ENCODE measurements at places on chromosomes 12 and 14.
A peak's percentile ranks its signal among the peaks of the same experiment; 100 is the strongest.

DNA sequence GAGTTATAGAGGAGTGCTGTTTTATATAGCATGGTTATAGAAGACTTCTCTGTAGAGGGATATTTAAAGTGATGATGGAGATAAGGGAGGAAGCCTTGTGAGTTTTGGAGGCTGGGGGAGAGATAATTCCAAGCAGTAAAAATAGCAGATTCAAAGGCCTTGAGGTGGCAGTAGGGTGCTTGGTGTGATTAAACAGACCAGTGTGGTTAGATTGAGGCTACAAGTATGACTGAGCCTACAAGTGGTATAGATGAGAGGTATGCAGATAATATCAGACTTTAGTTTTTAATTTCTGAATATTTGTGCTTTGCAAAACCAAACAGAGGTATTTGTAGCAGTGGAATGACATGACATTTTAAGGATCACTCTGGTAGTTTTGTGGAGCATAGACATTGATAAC is 20.3 kb downstream of the FANCM start:
- DNase-seq = no peak

- DNase-seq = no peak
Observed at GRCh38 chr14:32023540-32023939, 53.6 kb upstream of the ARHGAP5 start.

GRCh38 chr12:40194846-40195245 is 30.0 kb upstream of the LRRK2 start:
- no peak for DNase-seq

DNA sequence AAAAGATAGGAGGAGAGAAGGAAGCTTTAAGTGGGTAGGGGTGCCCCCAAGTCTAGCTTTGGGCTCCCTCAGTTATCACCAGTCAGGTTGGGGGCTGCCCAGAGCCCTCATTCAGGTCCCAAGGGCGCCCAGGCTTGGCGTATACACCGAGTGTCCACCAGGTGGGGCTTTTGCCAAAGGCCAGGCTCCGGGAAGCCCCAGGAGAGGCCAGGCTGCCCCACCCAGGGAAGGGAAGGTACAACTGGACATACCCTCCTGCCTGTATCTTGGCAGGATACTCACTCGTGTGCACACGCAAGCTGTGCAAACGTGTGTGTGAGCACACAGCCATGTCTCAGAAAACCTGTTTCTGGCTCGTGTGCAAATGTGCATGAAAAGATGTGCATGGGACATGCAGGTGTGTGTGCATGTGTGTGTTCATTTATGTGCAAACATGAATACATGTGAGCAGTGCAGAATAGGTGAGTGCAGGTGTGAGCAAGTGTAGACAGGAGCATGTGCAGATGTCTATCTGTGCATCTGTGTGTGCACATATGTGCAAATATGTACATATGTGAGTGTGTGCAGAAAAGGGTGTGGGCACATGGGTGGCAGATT is 103.9 kb upstream of the MYL2 start:
- DNase-seq = peak; percentile 32

DNA sequence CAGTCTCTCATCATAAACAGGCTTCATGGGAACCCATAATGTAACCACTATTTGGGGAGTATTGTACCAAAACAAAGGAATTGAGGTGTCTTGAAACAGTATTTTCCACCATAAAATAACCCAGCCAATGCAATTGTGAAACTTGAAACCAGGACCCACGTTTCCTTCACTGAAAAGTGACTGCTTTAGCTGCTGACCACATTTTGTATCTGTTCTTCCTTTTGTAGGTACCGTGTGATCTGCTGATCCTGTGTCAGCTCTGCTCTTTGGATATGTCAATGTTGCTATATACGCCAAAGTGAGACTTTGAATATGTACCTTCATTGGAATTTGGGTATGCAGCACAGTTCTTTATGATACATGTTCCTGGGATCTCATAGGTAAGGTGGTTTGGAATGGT is 95.1 kb upstream of the CNTN1 start:
- no peak for DNase-seq

- DNase-seq = no peak
Observed at GRCh38 chr14:92323011-92323915, at the start of gene SLC24A4. TSS of gene SLC24A4 (plus strand) at chr14:92323165. CDS start at chr14:92323831, 666 bp downstream.

DNA sequence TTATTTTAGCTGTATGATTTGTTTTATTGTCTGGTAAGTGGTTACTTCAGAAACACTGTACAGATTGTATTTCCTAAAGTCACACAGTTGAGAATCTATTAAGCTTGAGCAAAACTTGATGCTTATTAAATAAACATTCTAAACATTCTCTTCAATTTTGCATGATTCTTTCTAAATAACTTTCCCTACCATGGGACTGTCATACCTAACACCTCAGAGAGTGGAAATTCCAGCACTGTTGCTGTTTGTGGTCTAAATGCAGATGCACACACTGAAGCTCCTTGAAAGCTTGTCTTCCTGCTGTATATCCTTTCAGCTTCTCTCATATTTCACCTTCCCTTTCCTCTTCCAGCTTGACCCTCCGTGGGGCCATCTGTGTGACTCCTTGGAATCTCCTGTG is 392.0 kb downstream of the LRIG3 start:
- no peak for DNase-seq

GRCh38 chr12:84172823-84173424 is 739.7 kb downstream of the SLC6A15 start:
- DNase-seq = no peak

- no peak for DNase-seq
Observed at GRCh38 chr12:125989696-125990095, 924.5 kb downstream of the AACS start.

DNA sequence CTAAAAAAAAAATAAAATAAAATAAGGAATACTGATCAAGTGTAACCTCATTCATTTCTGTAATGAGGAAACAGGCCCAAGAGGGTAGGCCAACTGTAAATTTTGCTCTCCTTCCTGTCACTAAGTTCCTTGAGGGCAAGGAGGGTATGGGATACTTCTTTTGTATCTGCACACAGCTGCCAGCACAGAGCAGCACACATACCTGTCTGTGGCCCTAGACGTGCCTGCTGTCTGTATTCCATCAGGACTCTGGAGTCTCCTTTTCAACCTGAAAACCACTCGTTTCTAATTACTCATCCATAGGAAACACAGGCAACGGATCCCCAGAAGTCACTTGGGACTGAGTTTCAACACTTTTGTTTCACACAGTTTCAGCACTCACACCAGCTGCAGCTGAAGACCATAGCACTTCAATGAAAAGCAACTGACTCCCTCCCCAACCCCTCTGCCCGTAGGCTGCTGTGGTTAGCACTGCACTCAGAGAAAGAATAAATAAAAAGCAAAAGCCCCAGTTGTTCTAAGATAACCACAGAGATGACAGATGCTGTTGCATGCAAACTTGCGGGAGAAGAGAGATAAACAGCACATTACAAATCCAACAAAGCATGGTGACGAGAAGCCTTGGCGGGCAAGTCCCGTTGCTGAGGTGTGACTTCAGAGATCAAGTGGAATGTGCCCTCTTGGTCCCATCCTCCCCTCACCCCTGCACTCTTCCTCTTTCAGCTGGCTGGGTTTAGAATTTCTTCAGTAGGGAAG is 24.9 kb downstream of the CRACR2A start:
- no peak for DNase-seq

DNA sequence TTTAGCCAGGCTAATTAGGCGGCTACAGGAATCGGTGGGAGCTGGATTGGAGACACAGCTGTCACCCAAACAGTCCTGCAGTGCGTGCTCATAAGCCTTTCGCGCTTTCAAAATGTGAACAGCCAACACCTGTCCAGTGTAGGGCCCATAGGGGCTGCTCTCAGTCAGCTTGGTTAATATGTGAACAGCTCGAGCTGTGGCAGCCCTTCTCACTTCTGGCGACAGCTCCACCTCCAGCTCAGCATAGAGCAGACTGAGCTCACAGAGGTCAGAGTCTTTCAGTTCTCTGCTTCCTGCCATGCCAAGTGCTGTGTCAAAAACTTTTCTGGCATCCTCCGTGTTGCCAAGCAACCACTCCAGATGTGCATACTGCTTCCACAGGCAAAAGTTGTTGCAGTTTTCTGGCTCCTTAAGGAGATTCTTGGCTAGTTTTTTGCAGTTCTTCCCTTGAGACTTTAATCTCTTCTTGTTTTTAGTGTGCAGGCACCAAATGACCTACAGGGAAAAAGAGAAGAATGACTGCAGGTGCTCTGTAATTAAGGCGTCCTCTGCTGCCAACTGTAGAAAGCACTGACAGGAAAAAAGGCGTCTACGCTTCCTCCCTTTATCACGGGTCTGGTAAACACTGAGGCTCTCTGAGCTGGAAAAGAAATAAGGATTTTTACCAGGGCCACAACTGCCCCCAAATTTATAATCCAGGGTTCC is 32.5 kb downstream of the PSMC1 start:
- no peak for DNase-seq

GRCh38 chr12:121958541-121959240 is 40.3 kb downstream of the CFAP251 start:
- no peak for DNase-seq

DNA sequence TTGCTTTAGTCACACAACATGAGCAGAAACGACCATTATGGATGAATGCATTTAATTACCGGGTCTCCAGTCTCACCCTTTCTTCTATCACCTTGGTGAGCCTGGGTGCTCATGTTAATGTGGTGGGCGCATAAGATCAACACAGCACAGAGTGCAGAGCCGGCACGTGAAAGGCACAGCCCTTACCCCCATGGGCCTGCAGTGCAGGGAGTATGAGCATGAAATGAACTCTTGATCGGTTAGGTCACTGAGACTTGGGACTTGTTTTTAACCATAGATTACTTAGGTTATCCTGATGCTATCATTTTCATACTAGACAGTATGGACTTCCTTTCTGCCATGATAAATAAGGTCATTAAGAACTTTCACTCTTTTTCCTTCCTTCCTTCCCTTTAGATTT is 156.8 kb downstream of the CRADD start:
- no peak for DNase-seq

DNA sequence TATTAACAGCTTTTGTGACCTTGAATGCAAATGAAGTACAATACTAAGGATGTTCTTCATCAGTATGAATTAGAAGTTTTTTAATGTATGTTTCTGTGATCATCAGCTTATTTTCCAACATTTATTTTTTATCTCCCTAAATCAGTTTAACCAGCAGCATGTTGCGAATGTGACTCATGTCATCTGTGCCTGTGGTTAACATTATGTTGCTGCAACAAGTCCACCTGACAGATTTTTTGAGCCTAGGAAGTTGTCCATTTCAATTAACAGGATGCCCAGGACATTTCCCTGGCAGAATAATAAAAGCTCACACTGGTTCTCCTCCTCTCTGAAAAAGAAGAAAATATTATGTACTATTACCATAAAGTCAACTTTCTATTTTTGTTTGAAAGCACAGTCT is 155.5 kb downstream of the SYT1 start:
- no peak for DNase-seq

DNA sequence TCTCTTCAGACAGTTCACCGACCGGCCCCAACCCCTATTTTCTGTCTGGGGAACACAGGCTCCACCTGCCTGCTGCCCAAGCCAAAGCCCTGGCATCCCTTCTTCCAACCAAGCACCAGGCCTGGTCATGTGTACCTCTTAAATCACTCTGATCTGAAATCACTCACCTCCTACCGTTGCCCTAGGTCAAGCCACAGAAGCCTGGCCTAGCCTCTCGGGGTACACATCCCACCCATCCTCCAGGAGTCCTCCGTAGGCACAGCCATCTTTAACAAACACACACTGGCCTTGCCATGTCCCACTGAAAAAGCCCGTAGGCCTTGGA is 81.8 kb downstream of the IRF2BPL start:
- no peak for DNase-seq

DNA sequence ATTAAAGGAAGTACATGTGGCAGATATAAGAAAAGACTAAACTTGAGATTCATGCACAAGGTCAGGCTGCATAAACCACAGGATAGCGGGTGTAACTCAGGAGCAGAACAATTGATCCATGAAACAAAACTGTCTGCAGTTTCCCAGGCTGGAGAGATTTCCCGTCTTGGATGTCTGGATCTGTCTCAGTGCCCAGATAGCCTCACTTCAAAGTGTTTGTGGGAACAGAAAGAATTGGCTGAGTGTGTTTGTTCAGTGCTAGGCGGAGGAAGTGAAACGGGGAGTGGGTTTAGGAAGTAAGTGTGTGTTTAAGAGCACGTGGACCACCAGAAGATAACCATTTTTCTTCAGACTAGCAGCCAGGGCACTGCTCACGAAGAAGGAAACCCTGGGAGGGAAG is 1.4 kb upstream of the RNASE10 start:
- DNase-seq = no peak

DNA sequence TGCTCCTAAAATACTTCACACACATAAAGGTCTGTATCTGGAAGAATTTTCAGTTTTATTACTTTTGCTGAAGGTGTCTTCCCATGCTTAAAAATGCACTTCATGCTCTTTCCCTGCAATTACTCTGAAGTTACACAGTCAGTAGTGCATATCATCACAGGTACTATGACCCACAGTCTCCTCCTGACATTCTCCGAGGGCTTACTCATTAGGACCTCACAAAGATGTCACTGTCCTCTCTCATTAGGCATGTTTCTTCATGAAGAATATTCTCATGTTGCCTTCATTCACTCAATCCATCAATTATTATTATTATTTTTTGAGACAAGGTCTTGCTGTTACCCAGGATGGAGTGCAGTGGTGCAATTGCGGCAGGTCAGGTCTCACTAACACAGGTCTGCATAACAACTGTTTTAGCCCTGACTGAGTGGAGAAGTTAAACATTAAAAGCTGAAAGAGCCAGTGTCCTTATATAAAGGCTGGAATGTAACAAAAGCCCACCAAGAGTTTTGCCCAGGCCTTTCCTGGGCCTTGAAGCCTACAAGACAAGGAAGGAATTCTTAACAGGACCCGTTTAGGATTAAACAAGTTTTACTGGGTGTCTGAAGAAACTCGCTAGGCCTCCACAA is 119.5 kb upstream of the WSCD2 start:
- DNase-seq = no peak

DNA sequence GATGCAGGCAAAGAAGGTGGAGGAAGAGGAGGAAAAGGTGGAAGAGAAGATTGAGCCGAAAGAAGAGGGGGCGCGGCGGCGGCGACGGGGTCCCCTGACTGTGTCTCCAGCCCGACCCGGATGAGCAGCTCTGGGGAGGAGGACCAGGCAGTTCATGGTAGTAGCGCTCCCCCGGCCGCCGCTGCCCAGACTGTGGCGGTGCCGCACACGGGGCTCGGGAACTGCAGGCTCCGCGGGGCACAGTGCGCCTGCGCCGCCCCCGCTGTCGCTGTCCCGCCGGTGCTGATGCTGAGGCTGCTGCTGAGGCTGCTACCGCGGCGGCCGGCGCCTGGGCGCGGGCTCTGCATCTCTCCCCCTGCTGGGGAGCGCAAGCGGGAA is at the start of gene KCNH5:
TSS of gene KCNH5 (minus strand) at position 225 of the 378 bp plus-strand sequence. CDS start 272 bp downstream, outside the sequence.
- DNase-seq = peak; percentile 34

GRCh38 chr14:74571441-74571841 is 40.6 kb downstream of the LTBP2 start:
- no peak for DNase-seq

DNA sequence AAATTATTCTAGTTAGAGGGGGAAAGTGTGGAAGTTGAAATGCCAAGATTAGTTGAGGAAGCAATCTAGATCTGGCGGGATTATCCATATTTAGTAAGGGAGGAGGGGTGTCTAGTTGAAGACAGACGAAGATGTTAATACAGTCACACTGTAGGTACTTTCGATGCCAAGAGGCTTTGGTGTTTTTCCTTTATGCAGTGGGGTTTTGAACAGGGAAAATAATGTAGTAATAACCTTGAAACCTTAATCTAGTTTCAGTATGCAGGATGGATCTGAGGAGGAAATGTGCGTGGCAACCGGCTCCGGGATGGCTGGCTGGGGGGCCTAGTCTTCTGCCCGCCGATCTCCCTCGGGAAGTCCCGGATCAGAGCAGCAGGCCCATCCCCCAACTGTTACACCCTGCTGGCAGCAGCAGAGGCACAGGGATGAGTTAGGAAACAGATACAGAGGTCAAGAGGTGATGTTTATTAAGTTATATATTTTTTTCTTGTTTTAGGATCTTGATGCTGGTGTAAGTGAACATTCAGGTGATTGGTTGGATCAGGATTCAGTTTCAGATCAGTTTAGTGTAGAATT is 27.4 kb downstream of the MDM2 start:
- DNase-seq = no peak

Measured in kidney capillary endothelial cell (primary cell).